ENCODE measurements at places on chromosomes 16 and 17.

GRCh38 chr17:50469671-50470305 is 1.1 kb upstream of the CHAD start:
- DNase-seq, result no peak

DNA sequence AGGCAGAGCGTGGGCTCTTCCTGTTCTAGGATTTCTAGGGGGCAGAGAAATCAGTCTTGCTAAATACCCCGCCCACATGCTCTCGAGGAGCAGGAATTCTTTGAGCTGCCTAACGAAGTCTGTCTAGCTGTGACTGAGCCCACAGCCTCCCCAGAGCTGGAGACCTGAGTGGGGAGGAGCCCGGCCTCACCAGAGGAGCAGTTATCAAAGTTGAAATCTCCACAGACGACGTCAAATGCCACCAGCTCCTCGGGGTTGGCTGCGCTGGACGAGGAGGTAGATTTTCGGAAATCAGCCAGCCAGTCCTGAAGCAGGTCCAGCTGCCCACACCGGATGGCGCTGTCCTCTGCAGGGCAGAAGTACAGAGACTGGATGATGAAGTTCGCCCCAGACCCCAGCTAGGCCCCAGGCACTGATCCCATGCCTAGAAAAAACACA is 53.8 kb downstream of the PRMT7 start:
- DNase-seq, result no peak

GRCh38 chr16:30664616-30665109 is 6.4 kb downstream of the FBRS start:
- DNase-seq, result no peak

DNA sequence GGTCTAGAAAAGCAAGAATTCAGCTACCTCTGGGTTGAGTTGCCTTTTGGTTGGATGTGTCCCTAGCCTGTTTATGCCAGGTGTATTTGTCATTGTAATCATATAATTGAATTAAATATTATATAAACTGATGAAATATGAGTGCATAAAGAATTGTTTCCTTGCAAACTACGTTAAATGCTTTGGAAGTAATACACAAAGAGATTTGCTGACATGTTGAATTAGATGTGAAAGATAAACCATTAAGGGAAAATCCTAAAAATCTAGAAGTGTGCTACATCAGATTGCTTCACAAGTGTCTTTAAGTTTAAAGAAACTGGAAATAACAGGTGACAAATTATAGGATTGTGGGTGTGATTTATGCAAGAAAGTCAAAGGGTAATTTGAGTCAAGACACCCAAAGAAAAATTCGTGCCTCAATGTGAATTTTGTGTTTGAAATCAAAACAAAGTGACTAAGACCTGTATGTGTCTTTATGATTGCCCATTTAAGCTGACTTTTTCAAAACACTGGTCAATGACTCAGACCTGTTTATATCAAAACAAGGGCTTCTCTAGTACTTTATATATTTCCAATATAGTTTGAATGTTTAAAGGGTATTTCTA is 5.1 kb upstream of the PYY start:
- DNase-seq, result no peak

Measured in T-cell (primary cell).